ENCODE measurements at places on chromosomes 2 and 18.

- no peak for DNase-seq
Measured at GRCh38 chr2:30622452-30622851, 175.4 kb downstream of the LCLAT1 start.

DNA sequence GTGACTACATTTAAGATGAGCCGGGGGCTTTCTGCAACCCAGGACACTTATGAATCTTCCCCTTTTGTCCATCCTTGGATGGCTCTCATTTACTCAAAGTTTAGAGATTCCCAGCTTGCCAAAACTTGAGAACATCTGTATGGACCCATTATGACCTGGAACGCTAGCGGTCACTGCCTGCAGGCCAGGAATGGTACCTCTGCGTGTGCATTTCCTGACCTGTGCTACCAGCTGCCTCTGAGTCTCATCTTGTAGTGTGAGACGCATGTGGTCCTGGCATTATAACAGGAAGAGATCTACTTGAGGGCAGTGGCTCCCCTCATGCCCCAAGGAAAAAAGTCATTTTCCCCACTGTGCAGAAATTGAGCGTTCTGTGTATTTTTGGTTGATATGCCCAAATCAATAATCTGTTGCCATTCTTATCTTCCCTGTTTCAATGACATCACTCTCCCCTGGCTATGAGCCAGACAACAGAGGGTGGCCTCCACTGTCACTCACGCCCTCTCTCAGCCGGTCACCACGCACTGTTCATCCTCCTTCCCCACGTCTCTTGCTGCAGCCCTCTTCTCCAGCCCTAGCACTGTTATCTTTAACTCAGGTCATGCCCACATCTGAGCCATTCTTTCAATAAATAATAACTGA is 28.5 kb upstream of the NPAS2 start:
- no peak for DNase-seq

GRCh38 chr2:67854103-67854743 is 208.6 kb downstream of the C1D start:
- no peak for DNase-seq

DNA sequence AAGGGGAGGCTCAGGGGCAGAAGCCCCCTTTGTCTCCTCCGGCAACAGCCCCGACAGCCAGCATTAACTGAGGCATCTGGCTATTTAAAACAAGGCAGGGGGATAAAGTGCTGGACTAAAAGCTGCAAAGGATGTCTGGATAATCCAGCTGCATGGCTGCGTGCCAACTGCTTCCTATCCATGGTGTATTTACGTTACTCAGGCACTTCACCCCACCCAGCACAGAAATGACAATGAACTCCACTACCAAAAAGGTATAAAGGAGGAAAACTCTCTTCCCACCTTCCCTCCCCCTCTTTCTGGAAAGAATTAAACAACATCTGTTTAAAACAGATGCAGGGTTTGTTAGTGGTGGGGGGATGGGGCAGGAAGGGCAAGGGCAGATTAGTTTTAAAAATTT is 82.5 kb downstream of the SPRED2 start:
- no peak for DNase-seq

- no peak for DNase-seq
Measured at GRCh38 chr18:56726906-56727305, 75.7 kb downstream of the WDR7 start.
